Activated naive CD4-positive, alpha-beta T cell treated with anti-CD3 and anti-CD28 coated beads for 36 hours (primary cell): ENCODE measurements at places on chromosomes 7 and 10. TPM values are rescaled to one million over a fixed set of nuclear protein-coding genes. Genes with fewer than 3 reads are reported as not detected.
A peak's percentile ranks its signal among the peaks of the same experiment; 100 is the strongest.

The GDF2 gene
- total RNA-seq = not detected

The EXOC4 gene
- total RNA-seq = 62.1 TPM

The RPEL1 gene
- total RNA-seq = not detected

The PDLIM1 gene
- 0.27 TPM for total RNA-seq

The NSUN6 gene
- 11.1 TPM for total RNA-seq

The KIAA1549 gene
- 0.60 TPM for total RNA-seq

The NRCAM gene
- total RNA-seq = 0.81 TPM

The LIPF gene
- not detected for total RNA-seq

The GTF2IRD1 gene
- 2.9 TPM for total RNA-seq

The IGF2BP3 gene
- total RNA-seq = 0.29 TPM

The RUFY2 gene
- 6.7 TPM for total RNA-seq

The DLX5 gene
- total RNA-seq = not detected

The RBP4 gene
- total RNA-seq = not detected

GRCh38 chr7:17144322-17144721 is 154.1 kb upstream of the AHR start:
- H3K4me3 ChIP-seq = peak overlapping the region; percentile 28
- H3K27me3 ChIP-seq = no peaks in the 10 kb centered on the region
- peak; percentile 70 for DNase-seq
- H3K36me3 ChIP-seq = no peaks in the 10 kb centered on the region
- peaks cover 51% of the 10 kb centered on the region for H3K4me1 ChIP-seq

GRCh38 chr7:157274991-157275427 is 61.8 kb upstream of the DNAJB6 start:
- H3K36me3 ChIP-seq = peaks cover 3% of the 10 kb centered on the region
- H3K27ac ChIP-seq = no peak overlapping the region
- peaks cover 11% of the 10 kb centered on the region for H3K27me3 ChIP-seq
- H3K4me3 ChIP-seq = no peak overlapping the region
- no peak for DNase-seq
- peaks cover 16% of the 10 kb centered on the region for H3K4me1 ChIP-seq

DNA sequence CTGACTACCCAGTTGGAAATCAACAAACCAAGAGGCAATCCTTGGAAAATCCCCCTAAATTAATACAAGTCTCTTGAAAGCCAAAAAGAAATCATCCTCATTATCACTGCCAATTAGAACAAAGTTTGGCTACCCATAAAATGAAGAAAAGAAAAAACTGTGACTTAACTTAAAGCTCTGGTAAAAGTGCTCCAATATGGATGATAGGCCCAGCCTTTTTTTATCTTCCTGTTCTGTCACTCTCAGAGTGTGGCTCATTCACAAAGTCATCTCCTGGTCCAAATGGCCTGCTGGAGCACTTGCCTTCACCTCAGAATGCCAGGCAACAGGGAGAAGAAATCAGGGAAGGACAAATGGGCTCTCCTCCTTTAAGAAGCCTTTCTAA is 155.1 kb upstream of the GHITM start:
- no peak overlapping the region for H3K4me3 ChIP-seq
- DNase-seq = no peak
- H3K27ac ChIP-seq = no peak overlapping the region
- H3K36me3 ChIP-seq = no peaks in the 10 kb centered on the region

GRCh38 chr10:129523031-129523722 is 56.1 kb downstream of the MGMT start:
- H3K36me3 ChIP-seq = peaks cover 23% of the 10 kb centered on the region
- H3K4me3 ChIP-seq = no peak overlapping the region
- no peaks in the 10 kb centered on the region for H3K27me3 ChIP-seq
- H3K4me1 ChIP-seq = peaks cover 5% of the 10 kb centered on the region

- no peak for DNase-seq
- no peak overlapping the region for H3K4me3 ChIP-seq
- H3K4me1 ChIP-seq = peaks cover 5% of the 10 kb centered on the region
- no peaks in the 10 kb centered on the region for H3K36me3 ChIP-seq
These were observed 7.9 kb upstream of the C10orf120 start for GRCh38 chr10:122707535-122707934.

DNA sequence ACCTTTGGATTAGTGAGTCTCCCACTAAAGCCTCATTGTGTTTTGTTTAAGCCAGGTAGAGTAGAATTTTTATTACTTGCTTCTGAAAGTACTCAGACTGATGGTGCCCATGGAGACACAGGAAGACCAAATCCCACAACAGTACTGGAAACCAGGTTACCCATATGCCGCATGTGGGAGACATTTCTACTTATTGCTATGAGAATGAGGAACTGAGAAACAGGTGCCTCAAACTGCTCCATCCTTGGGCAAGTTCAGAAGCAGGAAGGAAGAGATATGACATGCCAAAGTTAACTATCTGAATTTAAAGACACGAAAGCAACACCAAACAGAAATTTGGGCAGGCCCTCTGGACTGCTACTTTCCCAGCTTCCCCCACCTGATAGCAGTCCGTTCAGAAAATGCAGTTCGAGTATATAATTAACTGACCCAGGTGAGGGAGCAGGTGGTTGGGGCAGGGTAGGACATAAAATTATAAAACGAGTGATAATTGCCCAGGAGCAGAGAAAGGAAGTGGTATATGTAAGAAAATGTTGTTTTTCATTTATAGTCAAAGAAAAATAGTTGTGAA is 382.3 kb upstream of the MTPN start:
- no peaks in the 10 kb centered on the region for H3K27me3 ChIP-seq
- H3K27ac ChIP-seq = no peak overlapping the region
- no peaks in the 10 kb centered on the region for H3K4me1 ChIP-seq
- no peaks in the 10 kb centered on the region for H3K36me3 ChIP-seq
- no peak overlapping the region for H3K4me3 ChIP-seq

DNA sequence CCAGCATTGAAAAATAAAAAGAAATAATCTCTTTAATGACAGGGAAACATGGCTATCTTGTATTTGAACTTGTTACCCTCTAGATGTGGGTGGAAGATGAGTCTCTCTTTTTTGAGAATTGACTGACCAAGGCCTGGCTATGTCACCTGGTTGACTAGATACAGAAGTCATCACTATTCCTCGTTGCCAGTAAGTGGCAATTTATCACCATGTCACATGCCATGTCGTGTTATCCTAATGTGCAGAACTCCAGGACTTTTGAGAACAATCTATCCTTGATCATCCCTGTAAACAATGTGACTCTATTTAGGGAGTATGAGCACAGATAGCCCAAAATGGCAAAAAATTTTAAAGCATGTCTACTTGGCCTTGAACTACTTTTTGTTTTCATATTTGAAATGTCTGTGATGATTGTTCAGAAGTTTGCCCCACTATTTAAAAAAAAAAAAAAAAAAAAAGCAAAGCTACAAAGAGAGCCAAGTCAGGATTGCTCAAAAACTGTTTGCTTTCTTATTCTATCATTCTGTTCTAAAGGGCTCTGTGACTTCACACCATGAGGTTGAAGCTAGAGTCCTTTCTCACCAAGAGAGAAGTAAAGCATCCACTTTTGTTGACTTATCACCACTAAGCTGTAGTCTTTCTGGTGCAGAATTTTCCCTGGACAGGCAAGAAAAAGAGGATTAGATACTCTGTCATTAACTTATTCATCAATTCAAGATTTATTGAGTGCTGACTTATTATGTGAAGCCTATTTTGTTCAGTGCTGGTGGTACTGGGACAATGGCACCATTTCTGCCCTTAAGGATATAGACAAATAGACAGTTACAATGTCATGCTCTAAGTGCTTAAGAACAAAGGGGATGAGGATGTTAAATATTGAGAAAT is 10.4 kb upstream of the WIPF3 start:
- H3K36me3 ChIP-seq = no peaks in the 10 kb centered on the region
- DNase-seq = no peak
- peaks cover 7% of the 10 kb centered on the region for H3K27me3 ChIP-seq
- no peaks in the 10 kb centered on the region for H3K4me1 ChIP-seq
- H3K27ac ChIP-seq = no peak overlapping the region
- H3K4me3 ChIP-seq = no peak overlapping the region

DNA sequence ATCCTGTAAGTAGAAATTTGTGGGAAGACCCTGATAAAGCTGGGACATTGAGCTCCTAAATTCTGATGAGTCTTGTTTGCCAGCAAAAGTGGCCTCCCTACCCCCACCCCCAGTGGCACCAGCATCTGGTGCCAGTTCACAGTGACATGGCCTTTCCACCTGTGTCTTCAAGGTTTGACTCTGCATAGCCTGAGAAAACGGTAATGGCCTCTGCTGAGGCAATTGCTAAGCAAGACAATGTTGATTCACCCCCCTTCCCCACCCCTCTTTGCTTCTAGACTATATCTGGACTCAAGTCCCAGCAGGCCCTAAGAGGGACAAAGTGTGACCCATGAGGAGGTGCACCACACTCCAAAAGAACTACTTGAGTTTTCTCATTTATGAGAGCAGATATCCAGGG is 48.0 kb upstream of the PIK3CG start:
- DNase-seq = no peak
- H3K36me3 ChIP-seq = no peaks in the 10 kb centered on the region
- H3K4me3 ChIP-seq = no peak overlapping the region
- H3K27me3 ChIP-seq = no peaks in the 10 kb centered on the region
- no peak overlapping the region for H3K27ac ChIP-seq

GRCh38 chr7:128886391-128887168 is 23.9 kb downstream of the ATP6V1F start:
- no peak overlapping the region for H3K4me3 ChIP-seq
- H3K27ac ChIP-seq = no peak overlapping the region
- no peaks in the 10 kb centered on the region for H3K4me1 ChIP-seq
- no peak for DNase-seq

DNA sequence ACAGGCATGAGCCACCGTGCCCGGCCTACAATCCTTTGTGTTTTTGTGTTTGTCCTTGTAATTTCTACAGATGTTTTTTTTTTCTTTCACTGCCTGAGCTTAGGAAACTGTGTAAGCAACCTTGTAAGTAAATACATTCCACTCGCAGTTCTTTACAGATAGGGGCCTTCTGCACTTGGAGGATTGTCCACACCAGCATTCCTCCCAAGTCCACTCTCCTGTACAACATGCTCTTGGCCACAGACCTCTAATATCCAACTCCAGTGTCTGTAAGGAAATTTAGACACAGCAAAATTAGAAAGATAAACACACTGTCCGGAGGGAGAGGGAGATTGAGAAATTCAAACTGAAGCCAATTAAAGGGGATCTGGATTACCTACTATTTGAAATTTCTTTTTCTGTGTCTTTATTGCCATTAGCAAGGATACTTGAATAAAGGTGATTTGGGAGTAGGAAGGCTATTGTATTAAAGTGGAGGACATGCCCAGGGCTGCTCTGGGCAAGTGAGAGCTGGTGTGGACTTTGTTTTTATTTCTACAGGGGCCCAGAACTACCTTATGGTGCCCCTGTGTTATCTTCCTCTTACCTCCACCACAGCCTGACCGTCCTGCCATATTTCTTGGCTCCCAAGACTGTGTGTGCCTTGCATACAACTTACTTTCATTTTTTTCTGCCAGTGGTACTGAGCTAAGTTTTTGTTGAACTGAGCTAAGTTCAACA is 9.7 kb downstream of the MXI1 start:
- peaks cover 55% of the 10 kb centered on the region for H3K4me1 ChIP-seq
- no peak overlapping the region for H3K27ac ChIP-seq
- no peak for DNase-seq
- no peak overlapping the region for H3K4me3 ChIP-seq
- no peaks in the 10 kb centered on the region for H3K27me3 ChIP-seq
- H3K36me3 ChIP-seq = no peaks in the 10 kb centered on the region

GRCh38 chr7:54932818-54933543 is 85.8 kb upstream of the EGFR start:
- H3K27me3 ChIP-seq = peaks cover 46% of the 10 kb centered on the region
- H3K27ac ChIP-seq = no peak overlapping the region
- no peak overlapping the region for H3K4me3 ChIP-seq
- no peaks in the 10 kb centered on the region for H3K36me3 ChIP-seq
- DNase-seq = no peak
- H3K4me1 ChIP-seq = peaks cover 2% of the 10 kb centered on the region

- no peaks in the 10 kb centered on the region for H3K4me1 ChIP-seq
- H3K27ac ChIP-seq = no peak overlapping the region
- H3K27me3 ChIP-seq = no peaks in the 10 kb centered on the region
- H3K36me3 ChIP-seq = peaks cover 2% of the 10 kb centered on the region
- H3K4me3 ChIP-seq = no peak overlapping the region
These were observed 52.7 kb downstream of the VPS50 start for GRCh38 chr7:93284908-93285307.

DNA sequence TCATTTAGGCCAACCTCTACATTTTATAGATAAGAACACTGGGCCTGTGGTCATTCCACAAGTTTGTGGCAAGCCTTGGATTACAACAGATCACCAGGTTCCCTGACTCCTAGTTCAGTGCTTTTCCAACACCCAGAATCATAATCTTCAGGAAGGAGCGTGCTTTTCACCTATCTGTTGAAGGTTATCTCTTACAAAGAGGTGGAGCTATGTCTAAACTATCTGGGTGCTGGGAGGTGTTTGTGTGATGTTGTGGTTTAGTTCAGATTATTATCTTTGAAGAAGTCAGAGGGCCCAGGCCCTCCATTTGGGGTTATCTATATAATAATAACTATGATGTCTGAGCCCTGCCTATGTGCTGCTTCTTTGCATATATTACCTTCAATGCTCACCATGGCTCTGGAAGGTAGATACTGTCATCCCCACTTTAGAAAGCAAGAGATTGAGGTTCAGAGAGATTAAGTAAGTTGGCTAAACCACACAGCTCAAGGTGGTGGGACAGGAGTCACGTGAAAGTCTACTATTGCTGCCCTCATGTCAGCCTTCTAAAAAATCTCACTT is 24.0 kb downstream of the IL2RA start:
- no peaks in the 10 kb centered on the region for H3K27me3 ChIP-seq
- peaks cover 87% of the 10 kb centered on the region for H3K36me3 ChIP-seq
- no peak overlapping the region for H3K4me3 ChIP-seq

- H3K4me1 ChIP-seq = peaks cover 8% of the 10 kb centered on the region
- peak within 1 kb of the TSS; percentile 66 for H3K4me3 ChIP-seq
- no peak within 1 kb of the TSS for H3K27ac ChIP-seq
- peaks cover 43% of the 10 kb centered on the region for H3K27me3 ChIP-seq
- H3K36me3 ChIP-seq = no peaks in the 10 kb centered on the region
These were observed at the start of gene GBX1 for GRCh38 chr7:151167197-151167961. GBX1 (minus strand) TSS chr7:151167694; CDS start chr7:151167548, 146 bp downstream.

- H3K4me3 ChIP-seq = no peak overlapping the region
- DNase-seq = no peak
- no peak overlapping the region for H3K27ac ChIP-seq
- peaks cover 2% of the 10 kb centered on the region for H3K27me3 ChIP-seq
- no peaks in the 10 kb centered on the region for H3K4me1 ChIP-seq
These were observed 552.1 kb downstream of the PARD3 start for GRCh38 chr10:34262985-34263384.

GRCh38 chr7:115047958-115048720 is 126.2 kb downstream of the MDFIC start:
- peaks cover 8% of the 10 kb centered on the region for H3K4me1 ChIP-seq
- H3K36me3 ChIP-seq = no peaks in the 10 kb centered on the region
- DNase-seq = no peak
- no peak overlapping the region for H3K27ac ChIP-seq
